ENCODE measurements at places on chromosomes 3 and 15.

GRCh38 chr3:122681974-122682409 is 1.4 kb downstream of the PARP14 start:
- DNase-seq = no peak

DNA sequence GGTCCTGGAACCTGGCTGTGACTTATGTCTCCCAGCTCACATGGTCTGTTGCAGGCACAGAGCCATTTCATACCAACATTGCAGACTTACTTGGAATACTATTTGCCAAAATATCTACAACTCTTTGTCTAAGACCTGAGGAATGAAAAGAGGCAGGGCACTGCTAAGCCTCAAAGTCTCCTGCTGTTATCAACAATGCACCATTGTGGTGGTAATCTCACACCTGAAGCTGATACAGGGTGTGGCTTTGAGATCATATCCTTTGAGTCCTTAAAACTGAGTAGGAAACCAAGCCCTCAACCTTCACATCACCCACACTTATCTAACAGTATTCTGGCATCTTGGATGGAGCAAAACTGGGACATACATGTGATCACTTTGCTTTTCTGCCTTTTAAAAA is 782.0 kb downstream of the EPHA3 start:
- no peak for DNase-seq

GRCh38 chr3:64616953-64617352 is 70.8 kb downstream of the ADAMTS9 start:
- no peak for DNase-seq

DNA sequence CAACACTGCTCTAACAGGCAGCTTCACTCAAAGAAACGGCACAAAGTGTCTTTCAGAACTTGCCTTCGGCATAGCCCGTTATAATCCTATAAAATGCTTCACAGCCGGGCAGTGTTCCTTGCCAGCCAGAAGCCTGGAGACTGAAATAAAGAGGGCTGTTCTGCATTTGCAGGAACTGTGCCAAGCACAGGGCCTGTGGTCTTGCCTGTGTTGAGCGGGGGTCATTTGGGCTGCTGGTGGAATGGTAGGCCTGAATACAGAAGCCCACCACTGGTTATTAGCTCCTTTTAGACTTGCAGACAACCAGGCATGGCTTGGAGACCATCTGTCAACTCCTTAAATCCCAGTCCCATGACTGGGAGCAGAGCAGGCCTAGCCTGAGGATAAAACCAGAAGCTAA is 4.7 kb upstream of the ARHGEF3 start:
- DNase-seq = no peak

- DNase-seq = no peak
Observed at GRCh38 chr3:39052583-39052982, 767 bp downstream of the WDR48 start.

Data from GM06990 (cell line).